Activated CD4-positive, alpha-beta T cell treated with anti-CD3 and anti-CD28 coated beads, Interleukin-2, Interleukin-6, amounts not matched to agents 100 ng/mL and 50 ng/mL, durations not matched to agents 16 hours and 8 hours (primary cell): ENCODE measurements at places on chromosomes 12 and 14.

DNA sequence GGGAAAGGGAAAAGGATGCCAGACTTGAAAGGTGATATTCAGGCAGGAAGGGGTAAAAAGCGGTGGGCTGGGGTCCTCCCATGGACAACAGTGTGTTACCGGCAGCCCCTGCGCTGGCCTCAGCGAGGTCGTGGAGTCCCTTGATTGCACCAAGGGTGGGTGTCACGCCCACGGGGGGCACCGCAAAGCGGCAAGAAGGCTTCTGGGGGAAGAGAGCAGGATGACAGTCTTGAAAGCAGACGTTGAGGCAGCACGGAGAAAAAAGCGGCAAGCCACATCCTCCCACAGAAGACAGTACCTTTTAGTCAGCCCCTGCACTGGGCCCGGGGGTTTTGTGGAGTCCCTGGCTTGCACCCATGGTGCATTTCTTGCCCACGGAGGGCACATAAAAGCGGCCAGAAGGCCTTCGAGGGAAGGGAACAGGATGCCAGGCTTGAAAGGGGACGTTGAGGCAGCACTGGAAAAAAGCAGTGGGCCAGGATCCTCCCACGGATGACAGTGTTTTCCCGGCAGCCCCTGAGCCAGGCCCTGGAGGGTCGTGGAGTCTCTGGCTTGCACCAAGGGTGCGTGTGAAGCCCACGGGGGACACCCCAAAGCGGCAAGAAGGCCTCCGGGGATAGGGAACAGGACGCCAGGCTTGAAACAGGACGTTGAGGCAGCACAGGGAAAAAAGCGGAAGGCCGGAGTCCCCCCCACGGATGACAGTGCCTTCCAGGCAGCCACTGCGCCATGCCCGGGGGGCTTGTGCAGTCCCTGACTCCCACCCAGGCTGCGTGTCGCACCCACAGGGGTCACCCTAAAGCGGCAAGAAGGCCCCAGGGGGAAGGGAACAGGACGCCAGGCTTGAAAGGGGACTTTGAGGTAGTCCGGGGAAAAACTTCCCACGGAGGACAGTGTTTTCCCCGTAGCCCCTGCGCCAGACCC, 162.2 kb upstream of the ALG10B start:
- DNase-seq = no peak

DNA sequence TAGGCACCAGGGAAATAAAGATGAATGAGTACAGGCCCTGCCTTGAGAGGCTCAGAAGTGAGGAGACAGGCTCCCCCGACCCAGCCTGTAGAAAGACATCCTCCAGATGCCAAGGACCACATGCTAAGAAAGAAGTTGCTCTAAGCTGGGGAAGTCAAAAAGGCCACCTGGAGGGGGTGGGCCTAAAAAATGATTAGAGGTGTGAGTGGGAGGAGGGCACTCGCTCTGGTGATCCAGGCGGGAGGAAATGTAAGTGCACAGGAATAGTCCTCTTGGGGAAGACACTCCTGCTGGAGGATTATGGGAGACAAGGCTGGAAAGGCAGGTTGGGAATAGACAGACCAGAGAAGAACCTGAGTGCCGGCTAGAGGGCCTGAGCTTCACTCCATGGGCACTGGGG, 32.2 kb downstream of the SMUG1 start:
- DNase-seq = no peak

DNA sequence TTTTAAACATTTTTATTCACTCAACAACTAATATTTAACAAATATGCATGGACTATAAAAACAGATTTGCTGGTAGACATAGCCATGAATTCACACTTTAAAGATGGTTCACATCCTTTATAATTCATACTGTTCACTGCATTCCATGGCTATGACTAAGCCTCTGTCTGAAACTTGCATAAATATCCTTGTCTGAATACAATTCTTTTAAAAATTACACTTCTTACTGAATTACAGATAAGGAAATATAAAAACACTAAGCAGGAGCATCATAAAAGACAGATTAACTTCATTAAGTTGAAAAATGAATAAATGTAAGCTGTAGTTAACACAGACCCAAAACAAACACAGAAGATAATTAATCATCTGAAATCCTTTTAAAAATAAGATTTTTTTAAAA, 53.8 kb downstream of the GXYLT1 start:
- DNase-seq = no peak

GRCh38 chr14:48536318-48536717, 860.9 kb upstream of the MDGA2 start:
- DNase-seq = no peak

- no peak for DNase-seq
Observed at GRCh38 chr14:50984036-50984710, 39.9 kb upstream of the PYGL start.
